Right cardiac atrium (tissue), 5 donors: ENCODE measurements at places on chromosomes 6 and 20.

DNA sequence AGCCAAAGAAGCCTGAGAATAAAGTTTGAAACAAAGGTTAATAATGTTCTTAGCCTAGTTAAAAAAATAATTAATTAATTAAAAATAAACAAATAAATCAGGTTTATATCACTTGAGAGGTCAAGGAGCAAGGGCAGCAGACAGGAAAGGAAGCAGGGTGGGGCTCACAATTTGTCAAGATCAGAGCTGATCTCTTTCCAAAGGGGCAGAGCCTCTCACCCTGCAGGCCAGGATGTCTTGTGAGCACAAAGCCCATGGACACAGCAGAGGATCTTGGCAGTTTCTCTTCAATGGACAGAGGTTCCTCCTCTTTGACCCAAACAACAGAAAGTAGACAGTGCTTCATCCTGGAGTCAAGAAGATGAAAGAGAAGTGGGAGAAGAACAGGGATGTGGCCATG is 14.9 kb downstream of the ULBP1 start:
- DNase-seq = no peak

- peak; percentile 72 for DNase-seq
Measured at GRCh38 chr6:168616816-168617765, 176.1 kb downstream of the SMOC2 start.

GRCh38 chr6:125798734-125799508 is 8.2 kb downstream of the NCOA7 start:
- DNase-seq = no peak

- DNase-seq = no peak
Measured at GRCh38 chr6:114063956-114064355, 93.0 kb upstream of the HDAC2 start.

DNA sequence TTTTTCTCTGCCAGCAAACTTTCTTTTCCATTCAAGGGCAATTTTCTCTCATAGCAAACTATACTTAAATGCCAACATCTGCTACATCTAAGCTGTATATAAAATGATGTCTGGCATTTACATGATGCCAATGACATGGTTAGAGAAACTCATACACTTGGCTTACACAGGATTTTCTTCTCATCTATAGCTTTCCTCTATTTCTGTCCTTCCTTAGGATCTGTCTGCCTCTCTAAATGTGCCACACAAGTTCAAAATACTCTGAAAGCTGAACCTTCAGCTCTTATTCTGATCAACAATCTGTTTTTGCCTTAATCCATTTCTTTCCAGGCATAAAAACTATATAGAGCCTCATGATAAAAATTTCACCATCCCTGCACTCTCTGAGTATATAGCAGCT is 290.9 kb upstream of the RNF217 start:
- no peak for DNase-seq

GRCh38 chr6:168318579-168319278 is 848 bp downstream of the DACT2 start:
- no peak for DNase-seq

DNA sequence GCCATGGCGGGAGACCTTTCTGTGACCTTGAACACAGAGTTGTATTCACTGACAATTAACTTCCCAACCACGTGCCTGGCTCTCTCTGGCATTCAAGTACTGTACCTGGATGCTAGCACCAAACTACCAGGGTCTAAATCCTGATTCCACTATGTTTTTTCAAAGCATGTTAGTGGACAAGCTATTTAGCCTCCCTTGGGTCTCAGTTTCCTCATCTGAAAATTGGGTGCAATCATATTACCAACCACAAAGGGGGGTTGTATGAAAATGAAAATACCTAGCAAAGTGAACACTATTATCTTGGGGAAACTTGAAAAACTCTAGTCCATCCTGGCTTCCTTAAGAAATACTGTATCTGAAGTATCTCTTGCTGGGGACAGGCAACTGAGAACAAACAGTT is 308.7 kb upstream of the SGK1 start:
- DNase-seq = no peak

DNA sequence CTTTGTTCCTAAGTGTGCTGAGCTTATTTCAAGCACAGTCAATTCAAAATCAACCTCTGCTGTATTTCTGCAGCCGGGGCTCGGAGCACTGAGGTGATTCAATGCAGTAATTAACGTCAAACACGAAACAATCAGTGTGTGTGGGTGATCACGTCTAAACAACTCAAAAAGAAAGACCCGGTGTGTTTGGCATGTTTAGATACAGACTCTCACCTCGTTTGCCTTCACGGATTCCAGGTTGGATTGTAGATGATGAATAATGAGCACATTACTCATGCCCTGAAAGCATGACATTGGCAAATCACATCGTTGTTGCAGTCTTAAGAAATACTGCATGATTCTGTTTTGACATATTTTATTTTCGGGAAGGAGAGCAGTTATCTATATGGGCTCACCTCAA is 231.0 kb downstream of the QKI start:
- DNase-seq = no peak

- no peak for DNase-seq
Measured at GRCh38 chr20:62080249-62080990, 14.7 kb upstream of the TAF4 start.

GRCh38 chr20:9093218-9093957 is 24.5 kb downstream of the PLCB4 start:
- DNase-seq = no peak

DNA sequence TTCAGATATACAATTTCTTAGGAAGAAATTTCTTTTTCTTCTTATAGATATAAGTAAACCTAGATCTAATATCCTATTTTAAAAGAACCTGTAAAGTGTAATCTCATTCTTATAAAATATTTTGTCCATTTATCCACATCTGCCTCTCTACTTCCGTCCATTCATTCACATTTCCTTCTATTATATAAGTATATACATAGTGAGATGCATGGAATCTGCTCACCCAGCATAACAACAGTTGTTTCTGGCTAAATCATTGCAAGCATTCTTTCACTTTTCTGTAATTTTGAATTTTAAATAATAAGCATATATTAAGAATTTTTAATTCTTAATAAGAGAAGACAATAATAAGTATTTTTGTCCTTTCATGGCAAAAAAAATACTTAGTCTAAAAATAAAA is 45.4 kb downstream of the CEP162 start:
- DNase-seq = no peak

DNA sequence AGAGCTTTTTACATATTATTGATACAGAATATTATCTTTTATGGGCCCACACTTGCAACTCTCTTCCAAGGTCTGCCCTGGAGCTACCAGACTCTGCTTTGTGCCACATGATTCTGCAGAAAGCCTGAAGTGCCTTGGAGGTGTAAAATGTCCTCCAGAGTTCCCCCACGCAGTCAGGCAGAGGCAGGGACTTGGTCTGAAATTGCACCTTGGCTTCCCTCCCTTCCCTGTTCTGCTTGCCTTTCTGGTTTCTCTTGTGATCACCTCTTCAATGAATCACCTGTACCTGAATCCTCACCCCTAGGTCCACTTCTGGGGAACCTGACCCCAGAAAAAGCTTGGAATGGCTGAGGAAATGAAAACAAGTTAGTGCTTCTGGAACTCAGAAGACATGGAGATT is 43.0 kb upstream of the TGM2 start:
- no peak for DNase-seq

DNA sequence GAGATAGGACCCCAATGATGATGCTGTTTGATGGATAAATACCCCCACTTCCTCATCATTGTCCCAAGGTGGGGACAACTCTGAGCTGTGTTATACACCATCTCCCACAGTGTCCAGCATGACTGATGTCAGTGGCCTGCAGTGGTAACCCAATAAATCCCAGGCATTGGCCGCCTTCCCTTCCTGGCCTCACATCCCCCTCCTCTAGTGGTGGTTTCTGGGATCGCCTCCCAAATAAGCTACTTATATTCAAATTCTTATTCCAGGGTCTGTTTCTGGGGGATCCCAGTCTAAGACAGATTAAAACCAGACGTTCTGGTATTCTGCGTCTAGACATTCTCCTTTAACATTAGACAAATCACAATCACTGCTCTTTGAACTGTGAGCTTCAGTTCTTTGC is 90.6 kb downstream of the SCP2D1 start:
- DNase-seq = no peak

DNA sequence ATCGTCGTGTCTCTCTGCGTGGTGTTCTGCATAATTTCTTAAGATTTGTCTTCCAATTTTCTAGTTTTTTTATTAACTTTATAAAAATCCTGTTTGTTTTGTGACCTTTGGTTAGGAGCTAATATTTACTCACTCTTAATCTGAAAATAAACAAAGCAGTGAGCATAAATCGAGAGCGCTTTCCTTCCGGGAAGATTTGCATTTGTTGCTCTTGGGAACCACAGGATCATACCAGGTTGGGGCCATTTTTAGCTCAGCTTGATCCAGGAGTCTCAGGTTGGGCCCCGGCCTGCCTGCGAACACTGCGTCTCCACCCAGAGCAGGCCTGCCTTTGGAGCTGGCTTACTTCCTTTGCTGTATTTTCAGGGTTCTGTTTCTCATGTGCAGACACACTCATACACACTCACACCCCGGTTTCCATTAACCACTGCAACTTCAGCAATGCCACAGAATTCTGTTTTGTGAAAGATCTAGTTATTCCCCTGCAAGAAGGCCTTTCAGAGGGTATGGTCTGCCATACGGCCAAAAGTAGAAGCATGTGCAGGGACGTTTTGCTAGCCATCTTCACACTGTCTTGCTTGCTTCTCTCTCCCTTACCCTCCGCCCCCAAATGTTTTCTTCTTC is 17.3 kb downstream of the BPHL start:
- DNase-seq = no peak

- no peak for DNase-seq
Measured at GRCh38 chr20:2707353-2708072, 14.9 kb downstream of the EBF4 start.

DNA sequence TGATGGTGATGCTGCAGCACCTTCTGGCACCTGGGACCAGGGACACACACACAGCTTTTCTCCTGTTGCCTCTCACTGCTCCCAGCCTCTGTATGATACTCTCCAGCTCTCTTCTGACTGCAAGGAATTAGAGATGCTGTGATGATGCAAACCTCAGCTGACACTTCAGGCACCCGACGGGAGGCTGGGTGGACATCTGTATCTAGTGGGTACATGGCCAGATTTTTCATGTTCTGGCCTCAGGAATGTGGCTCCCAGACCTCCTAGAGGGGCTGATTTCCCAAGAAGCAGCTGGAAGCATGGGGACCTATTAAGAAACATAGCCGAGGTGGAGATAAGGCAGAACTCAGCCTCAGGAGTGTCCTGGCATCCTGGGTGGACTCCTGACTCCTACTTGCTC is 6.8 kb upstream of the EPB41L1 start:
- DNase-seq = peak; percentile 29

- no peak for DNase-seq
Measured at GRCh38 chr6:165010556-165011535, 298.6 kb downstream of the C6orf118 start.

DNA sequence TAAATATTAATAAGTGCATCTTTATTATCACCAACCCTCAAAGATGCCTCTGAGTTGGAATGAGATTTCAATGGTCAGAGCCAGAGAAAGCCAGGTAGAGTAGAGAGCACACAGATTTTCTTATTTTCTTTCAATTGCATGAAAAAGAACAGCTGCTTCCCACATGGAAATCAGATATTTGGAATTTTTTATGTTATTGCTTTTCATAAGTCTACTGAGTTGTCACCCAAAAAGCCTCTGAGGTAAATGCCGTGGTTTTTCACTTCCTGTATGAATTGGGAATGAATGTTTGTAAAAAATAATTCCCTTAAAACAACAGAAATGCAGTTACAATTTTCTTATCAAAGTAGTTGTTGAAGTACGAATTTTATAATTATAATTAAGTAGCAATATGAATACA is 563.1 kb downstream of the RFPL4B start:
- no peak for DNase-seq

DNA sequence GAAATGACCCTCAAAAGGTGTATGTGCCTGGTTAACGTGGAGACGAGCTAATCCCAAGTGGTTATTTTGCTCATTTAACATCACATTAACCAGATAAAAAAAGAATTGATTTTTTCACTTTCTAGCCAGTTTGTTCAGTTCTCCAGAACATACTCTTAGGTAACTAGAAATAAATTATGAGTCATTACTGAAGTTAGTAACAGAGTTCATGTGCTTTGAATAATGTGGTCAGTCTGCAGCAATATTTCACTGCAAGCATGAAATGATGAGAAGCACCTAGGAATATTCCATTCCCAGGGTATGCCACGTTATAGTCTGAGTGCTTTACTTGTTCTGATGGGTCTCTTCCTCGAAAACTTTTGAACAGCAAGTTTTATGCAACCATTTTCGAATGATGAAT is 138.3 kb upstream of the INSM1 start:
- no peak for DNase-seq

DNA sequence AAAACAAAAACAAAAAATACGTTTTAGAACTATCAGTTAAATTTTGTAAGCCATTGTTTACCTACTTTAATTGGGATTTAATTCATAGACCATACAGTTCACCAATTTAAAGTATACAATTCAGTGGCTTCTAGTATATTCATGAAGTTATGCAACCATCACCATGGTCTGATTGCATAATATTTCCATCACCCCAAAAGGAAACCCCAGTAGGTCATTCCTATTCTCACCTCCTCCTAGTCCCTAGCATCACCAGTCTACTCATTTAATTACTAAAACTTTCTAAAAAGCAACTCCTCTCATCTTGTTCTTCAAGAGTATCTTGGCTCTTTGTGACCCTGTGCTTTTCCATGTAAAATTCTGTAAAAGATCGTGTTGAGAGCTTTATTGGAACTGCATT is 60.2 kb downstream of the ASXL1 start:
- DNase-seq = no peak

DNA sequence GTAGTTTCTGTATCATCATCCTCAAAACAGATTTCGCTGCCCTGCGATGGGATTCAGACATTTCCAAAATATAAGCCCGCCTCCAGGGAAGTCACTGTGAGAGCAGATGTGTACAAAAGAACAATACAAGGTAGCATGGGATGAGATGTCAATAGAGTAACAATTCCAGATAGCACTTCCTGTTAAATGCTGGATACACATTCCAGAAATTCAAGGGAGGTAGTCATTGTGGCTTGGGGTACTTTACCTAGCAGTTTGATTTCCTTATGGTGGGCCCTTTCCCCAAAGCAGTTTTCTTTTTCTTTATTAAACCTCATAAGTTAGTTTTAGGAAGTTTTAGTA is 2.5 kb downstream of the RNF217 start:
- no peak for DNase-seq

DNA sequence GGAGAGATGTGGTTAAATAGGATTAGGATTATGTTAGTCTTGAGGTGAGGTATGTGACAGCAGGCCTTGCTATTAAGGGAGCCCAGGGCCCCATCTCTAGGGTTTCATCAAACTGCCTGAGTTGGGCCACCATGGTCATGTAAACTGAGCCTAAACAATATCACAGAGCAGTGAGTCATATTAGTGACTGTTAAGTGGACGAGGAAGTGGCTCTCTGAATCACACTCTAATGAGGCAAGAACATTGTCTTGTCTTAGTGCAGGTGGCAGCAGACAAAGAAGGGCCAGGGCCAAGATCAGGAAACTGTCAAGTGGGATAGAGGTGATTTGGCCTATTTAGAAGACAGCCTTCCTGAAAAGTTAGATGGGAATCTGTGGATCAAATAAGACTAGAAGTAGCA is 23.1 kb downstream of the ENPP3 start:
- DNase-seq = no peak

- DNase-seq = no peak
Measured at GRCh38 chr20:43363506-43363905, 94.2 kb upstream of the SRSF6 start.

GRCh38 chr6:43843097-43843645 is 73.2 kb downstream of the VEGFA start:
- DNase-seq = no peak

GRCh38 chr6:7681449-7681848 is 44.5 kb upstream of the BMP6 start:
- no peak for DNase-seq
